ENCODE measurements at places on chromosomes 2 and 18.

DNA sequence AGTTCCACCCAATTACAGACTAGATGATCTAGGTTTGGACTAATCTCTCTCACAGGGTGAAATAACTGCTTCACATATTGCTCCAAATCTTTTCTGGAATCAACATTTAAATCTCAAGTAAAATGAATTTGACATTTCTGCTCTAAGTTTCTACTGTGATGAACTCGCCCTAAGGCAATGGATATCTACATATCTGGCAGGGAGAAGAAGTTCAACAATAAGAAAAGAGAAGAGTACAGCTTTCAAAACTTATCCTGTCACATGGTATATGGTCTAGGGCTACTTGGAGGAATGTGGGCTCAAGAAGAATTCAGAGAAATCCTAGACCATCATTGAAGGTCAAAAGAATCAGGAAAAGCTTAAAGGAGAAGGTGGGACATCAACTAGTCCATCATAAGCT lies 440.2 kb downstream of the MBD2 start:
- no peak for DNase-seq

DNA sequence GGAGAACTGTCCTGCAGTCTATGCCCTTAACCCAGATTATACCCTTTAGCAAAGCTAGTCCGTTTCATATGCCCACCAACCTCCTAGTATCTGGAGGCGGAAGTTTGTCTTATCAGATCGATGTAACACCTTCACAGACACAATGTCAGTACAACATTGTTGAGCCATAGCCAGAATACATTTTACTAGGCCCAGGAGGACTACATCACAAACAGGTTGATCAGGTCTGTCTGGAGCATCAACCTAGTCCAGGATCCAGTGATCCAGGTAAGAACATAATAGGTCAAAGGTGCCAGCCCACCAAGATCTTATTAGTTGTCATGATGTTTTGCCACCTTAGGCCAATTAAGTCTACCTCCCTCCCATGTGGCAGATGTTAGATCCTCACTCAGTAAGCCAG lies 2.0 kb upstream of the TPRKB start:
- no peak for DNase-seq

GRCh38 chr2:22912398-22912797 lies 472.6 kb upstream of the KLHL29 start:
- DNase-seq = no peak

- no peak for DNase-seq
These were observed 13.2 kb downstream of the CYP26B1 start for GRCh38 chr2:72134408-72134996.

GRCh38 chr2:69601179-69601612 lies 42.3 kb downstream of the AAK1 start:
- peak; percentile 63 for DNase-seq

DNA sequence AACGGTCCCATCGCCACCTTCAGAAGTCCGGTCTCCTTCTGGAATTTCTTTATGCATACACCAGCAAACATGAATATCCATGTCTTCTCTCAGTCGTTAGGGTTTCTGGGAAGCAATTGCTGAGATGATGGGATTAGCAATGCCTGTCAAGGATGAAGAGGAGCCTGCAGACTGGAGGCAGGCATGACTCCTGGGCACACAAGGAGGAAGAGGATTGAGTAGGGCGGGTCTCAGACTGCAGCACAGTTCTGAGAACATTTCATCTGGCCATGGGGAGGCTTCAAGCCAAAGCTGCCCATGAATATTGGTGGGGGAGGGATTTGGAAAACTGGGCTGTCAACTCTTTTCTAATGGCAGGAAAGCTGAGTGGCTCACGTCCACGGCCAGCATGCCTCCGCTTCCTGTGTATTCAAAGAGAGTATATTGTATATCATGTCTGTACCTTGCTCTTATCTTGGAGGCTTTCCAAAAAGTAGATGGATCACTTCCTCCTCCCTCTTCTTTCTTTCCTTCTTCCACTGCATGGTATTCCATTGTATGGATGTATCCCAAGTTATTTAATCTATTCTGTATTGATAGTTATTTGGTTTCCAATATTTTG lies 24.5 kb downstream of the MC2R start:
- peak; percentile 26 for DNase-seq

GRCh38 chr2:109087055-109087663 lies 41.8 kb upstream of the SH3RF3 start:
- DNase-seq = peak; percentile 88

GRCh38 chr2:75465317-75465984 lies 95.3 kb downstream of the EVA1A start:
- peak; percentile 63 for DNase-seq

DNA sequence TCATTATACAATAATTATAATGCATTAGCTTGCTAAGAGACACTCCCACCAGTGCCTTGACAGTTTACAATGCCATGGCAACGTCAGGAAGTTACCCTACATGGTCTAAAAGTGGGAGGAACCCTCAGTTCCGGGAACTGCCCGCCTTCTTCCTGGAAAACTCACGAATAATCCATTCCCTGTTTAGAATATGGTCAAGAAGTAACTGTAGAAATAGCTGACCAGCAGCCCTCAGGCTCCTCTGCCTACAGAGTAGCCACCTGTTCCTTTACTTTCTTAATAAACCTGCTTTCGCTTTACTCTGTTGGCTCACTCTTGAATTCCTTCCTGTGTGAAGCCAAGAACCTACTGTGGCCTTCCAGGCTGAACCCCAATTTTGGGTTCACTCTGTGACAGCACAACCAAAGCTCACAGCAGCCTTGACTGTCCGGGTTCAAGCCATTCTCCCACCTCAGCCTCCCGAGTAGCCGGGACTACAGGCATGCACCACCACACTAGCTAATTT lies 20.0 kb upstream of the PTPN2 start:
- peak; percentile 50 for DNase-seq

DNA sequence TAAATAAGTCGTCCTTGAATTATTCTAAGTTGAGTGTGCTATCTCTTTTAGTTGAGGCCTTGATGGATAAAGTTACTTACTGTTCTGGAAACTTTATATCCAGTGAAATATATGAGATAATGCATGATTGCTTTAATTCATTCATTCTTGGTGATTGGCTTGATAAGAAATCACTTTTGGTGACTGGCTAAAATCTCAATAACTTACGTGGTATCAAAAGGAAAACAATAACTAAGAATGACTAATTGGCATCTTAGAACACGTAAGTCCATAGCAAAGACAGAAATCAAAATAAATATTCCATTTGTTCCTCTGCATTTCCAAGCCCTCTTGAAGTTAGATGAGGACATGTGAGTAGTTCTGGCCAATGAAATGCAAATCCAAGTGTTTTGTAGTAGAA lies 251.6 kb downstream of the NUP35 start:
- DNase-seq = no peak

GRCh38 chr2:30675758-30676157 lies 131.5 kb downstream of the CAPN13 start:
- DNase-seq = no peak

DNA sequence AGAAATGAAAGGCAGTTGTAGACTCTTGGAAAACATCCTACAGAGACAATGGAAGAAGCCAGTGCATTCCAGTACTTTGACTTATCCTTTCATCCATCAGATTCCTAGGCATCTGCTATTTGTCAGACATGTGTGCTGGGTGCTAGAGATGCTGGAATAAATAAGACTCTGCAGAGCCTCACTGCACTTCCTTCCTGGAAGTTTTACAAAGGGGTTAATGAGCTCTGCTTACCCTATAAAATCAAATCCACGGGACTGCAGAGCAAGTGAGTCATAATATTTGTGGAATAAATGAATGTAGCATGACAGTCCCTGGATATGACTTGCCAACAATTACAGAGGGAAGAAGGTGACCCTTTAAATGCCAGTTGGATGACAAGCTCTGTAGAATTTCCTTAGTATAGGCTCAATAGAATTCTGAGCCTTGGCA lies 52.7 kb upstream of the NPAS2 start:
- DNase-seq = peak; percentile 84

DNA sequence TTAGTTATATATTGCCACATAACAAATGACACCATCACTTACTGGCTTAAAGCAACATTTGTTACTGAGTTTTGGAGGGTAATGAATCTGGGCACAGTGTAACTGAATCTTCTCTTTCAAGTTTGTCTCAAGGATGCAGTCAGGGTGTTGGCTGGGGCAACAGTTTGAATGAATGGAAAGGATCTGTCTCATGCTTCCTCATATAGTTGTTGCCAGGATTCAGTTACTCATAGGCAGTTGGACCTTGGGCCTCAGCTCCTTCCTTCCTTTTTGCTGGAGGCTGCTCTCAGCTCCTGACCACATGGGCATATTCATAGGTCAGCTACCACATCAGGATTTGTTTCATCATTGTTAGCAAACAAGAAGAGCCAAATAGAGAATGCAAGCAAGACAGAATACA lies 466.1 kb upstream of the MC4R start:
- DNase-seq = peak; percentile 61

- peak; percentile 88 for DNase-seq
These were observed 136.3 kb downstream of the RPIA start for GRCh38 chr2:88827821-88828220.

- DNase-seq = no peak
These were observed 34.1 kb upstream of the NXPH2 start for GRCh38 chr2:138814123-138814898.

GRCh38 chr2:145759228-145759915 lies 1239.5 kb upstream of the ZEB2 start:
- DNase-seq = no peak

GRCh38 chr2:180191432-180192124 lies 184.5 kb upstream of the CWC22 start:
- no peak for DNase-seq

- DNase-seq = no peak
These were observed 593 bp upstream of the NRBP1 start for GRCh38 chr2:27427863-27428212.

- no peak for DNase-seq
These were observed 290.2 kb upstream of the TCF4 start for GRCh38 chr18:55878224-55878623.

- DNase-seq = peak; percentile 35
These were observed 568.3 kb downstream of the LRRTM4 start for GRCh38 chr2:76953733-76954347.

DNA sequence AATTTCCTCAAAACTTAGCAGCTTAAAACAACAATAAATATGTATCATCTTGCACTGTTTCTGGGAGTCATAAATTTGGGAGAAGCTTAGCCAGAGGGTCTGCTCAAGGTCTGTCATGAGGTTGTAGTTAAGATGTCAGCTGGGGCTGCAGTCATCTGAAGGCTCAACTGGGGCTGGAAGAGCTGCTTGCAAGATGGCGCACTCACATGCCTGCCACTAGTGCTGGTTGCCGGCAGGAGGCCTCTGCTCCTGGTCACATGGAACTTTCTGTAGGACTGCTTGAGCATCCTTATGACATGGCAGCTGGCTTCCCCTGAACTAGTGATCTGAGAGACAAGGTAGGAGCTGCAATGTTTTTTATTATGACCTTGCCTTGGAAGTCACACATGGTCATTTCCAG lies 215.5 kb upstream of the HAAO start:
- DNase-seq = no peak

DNA sequence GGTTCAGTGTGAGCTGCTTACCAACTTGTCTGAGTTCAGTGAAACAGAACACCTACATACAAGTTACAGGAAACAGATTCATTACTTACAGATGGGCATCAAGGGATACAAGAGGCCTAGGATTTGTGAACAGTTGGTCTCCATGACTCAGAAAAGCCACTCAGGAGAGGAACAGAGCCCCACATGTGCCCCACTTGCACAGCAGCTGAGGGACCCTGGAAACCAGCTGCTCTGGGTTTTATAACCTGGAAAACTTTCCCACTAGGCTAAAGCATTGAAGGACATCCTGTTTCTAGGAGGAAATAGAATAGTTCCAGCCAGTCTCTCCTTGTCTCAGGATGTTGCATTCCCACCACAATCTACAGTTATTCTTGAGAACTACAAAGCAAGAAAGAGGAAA lies 530.0 kb downstream of the ZNF804A start:
- DNase-seq = no peak

DNA sequence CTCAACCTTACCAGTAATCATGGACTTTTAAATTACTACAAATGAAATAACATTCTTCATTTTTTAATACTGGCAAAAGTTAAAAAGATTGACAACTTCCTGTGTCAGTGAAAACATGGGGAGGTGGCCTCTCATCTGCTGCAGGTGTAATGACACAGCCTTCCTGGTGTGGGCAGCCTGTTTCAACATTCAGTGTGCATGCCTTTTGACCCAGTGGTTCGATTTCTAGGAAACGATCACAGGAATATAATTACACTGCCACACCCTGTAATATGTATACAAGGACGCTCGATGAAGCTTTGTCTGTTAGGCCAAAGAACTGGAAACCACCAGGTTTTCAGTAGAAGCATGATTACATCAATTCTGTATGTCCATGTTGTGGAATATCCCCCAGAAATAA lies 68.7 kb downstream of the MTHFD2 start:
- peak; percentile 61 for DNase-seq

GRCh38 chr2:230790981-230791380 lies 73.8 kb upstream of the ITM2C start:
- no peak for DNase-seq

DNA sequence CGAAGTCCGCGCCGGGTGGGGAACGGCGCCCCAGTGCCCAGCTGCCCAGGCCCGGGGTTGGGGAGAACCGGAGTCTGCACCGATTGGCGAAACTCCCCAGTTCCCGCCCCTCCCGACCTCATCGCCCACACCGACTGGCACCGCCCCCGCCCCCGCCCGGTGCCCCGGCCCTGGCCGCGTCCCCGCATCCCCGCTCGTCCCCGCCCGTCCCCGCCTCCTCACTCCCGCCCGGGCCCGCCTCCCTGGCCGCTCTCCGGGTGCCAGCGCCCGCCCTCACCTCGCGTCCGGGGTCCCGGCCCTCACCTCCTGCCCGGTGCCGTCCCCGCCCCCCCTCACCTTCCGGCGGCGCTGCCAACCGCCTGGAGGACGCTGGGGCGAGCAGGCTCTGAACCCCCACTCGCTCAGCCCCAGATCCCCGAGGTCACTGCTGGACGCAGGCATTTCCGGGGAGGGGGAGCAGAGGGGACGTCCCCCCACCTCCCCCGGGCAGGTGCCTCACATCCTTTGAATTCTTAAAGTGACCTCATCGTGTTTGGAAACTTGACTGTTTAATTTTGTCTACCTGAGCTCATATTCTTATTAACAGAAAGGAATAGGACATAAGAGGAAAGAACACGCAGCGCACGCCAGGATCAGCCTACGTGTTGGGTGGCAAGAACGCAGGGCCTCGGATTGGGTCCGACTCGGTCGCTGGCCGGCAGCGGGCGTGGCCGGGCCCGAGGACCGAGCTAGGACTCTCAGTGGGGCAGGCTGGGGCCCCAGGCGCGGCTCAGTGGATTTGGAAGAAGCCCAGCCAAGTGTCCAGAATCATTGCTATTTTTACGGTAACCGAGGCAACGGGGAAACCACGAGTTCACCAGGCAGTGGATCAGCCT lies at the start of gene FAM110C:
FAM110C (minus strand) TSS at position 35 of the 875 bp plus-strand sequence. CDS start 120 bp downstream, outside the sequence.
- DNase-seq = no peak

GRCh38 chr2:79910643-79911042 lies 393.9 kb downstream of the LRRTM1 start:
- no peak for DNase-seq

DNA sequence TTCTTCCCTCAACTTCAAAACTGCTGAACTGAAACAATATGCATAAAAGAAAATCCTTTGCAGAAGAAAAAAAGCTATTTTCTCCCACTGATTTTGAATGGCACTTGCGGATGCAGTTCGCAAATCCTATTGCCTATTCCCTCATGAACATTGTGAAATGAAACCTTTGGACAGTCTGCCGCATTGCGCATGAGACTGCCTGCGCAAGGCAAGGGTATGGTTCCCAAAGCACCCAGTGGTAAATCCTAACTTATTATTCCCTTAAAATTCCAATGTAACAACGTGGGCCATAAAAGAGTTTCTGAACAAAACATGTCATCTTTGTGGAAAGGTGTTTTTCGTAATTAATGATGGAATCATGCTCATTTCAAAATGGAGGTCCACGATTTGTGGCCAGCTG lies 8.4 kb downstream of the HOXD8 start:
- peak; percentile 69 for DNase-seq
